ENCODE measurements at places on chromosomes 6 and 20.

- no peak for DNase-seq
Measured at GRCh38 chr6:149459761-149460160, 25.1 kb downstream of the ZC3H12D start.

DNA sequence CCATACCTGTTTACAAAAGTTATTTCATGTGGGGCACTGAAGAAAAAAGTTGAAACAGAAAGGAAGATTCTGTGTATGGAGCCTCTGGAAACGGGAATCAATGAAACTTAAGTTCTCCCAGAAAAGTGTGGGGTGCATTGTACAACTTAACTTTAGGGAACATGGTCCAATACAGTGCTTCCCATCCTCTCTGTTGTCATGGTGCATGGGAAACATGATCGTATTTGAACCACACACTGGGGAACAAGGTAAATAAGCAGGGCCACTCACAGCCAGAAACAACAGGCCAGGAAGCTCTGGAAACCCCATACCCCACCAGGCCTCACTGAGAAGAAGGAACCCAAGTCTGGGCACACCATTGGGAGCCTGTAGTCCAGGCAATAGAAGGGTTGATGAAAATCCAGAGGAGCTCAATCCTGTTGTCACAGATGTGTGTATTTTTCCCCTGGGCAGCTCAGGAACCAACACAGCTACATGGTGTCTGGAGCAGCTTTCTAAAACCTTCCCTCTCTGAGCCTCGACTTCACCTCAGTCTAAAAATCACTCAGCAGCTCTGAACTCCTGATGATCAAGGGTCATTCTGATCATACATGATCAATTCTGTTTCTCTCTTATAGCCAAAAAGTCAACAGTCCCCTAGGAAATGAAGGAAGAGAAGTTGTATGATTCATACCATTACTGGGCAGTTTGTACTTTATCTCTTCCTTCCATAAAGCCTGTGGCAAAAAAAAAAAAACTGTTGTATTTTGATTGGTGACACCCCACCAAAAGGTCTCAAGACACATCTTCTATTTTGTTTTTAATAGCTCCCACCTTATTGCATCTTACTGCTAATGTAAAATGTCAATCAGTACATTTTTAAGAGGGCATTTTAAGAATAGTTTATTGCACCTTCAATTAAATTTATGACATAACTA lies 198.5 kb upstream of the TAB2 start:
- no peak for DNase-seq

DNA sequence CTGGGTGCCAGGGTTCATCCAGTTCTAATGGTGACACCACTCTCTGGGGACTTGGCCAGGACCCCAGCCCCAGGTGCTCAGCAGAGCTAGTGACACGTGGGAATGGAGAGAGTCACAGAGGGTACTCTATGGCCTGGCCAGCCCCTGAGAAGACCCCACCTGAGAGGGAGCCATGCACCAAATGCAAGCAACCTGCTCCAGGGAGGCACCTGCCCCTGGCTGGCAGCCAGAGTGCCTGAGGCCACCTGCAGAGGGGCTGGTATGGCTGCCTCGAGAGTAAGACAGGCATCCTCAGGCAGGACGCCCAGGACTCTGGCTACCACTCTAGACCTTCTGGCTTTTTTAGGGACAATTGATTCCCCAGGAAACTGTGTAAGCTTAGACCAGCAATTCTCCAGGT lies 38.6 kb upstream of the CST7 start:
- no peak for DNase-seq

- DNase-seq = no peak
Measured at GRCh38 chr20:6866741-6867140, 99.3 kb downstream of the BMP2 start.

GRCh38 chr6:127592964-127593363 lies 16.0 kb downstream of the C6orf58 start:
- no peak for DNase-seq

GRCh38 chr6:87660226-87660911 lies 41.7 kb downstream of the AKIRIN2 start:
- peak; percentile 24 for DNase-seq

DNA sequence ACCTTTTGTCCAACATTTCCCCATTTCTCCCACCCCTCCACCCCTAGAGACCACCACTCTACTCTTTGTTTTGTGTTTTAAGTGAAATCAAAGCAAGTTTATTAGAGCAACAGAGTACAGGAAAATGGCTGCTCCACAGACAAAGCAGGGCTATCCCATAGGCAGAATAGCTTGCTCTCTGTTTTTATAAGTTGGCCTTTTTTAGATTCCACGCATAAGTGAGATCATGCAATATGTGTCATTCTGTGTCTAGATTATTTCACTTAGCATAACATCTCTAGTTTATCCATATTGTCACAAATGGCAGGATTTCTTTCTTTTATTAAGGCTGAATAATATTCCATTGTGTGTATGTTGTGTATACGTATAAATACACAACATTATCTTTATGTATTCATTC lies 30.1 kb upstream of the SMLR1 start:
- no peak for DNase-seq

GRCh38 chr6:5172041-5172653 lies 87.0 kb downstream of the PPP1R3G start:
- no peak for DNase-seq

DNA sequence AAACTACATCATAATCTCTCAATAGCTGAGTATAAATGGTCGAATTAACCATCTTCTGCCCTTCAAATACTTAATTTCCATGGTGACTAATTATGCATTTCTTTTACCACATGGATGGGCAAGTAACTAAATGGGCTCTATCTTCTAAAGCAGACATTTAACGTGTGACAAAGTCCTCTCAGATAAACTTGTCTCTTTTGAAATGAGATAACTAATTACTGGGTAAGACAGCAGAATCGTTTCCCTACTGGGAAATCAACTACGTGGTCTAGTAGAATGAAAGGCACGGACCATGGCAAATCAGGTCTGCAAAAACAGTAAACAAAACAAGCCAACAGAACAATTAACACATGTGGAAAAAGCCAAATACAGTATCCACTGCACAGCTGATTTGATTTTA lies 137.7 kb downstream of the BACH2 start:
- no peak for DNase-seq

- no peak for DNase-seq
Measured at GRCh38 chr20:63148696-63149095, 67.2 kb downstream of the YTHDF1 start.

DNA sequence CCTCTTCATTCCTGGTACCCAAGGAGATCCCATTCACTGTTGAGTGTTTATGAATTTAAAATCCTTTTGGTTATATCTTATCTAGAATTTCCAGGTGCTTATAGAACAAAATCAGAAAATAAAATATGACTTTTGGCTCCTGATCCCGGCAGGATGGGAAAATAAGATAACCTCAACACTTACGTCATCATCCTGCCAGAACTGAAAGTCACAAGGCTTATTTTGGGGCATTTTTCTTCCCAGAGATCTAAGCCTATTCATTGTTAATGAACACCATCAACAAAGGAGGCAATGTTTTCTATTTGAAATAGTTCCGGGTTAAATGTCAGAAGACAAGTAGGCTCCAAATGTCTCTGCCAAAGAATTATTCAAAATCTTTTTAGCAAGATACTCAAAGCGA lies 580.6 kb downstream of the TFAP2A start:
- DNase-seq = no peak

DNA sequence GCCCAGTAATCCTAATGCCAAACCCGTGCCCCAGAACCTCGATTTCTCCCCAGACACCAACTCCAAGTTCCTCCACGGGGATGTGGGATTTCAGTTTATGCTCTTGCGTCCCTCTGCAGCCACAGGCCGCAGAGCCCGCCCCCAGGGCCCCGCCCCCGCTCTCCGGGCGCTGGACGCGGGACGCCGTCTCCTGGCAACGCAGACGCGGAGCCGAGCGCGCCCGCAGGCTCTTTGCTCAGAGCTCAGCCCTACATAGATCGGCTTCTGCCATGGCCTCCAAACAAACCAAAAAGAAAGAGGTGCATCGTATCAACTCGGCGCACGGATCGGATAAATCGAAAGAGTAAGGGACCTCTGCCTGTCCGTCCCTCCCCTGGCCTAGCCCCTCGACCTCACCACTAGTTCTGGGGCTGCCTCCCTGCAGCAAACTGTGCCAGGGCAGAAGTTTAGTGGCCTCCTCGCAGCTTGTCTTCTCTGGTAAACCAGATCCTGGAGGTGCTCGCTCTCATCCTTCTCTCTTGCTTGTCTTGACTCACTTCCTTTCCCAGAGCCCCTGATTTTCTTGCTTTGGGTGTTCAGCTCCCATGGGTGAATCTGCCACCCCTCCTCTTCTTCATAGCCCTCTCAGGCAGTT lies at the start of gene ADGB:
TSS of gene ADGB (plus strand) at position 201 of the 634 bp plus-strand sequence. CDS start at position 270, 69 bp downstream.
- peak; percentile 31 for DNase-seq

- no peak for DNase-seq
Measured at GRCh38 chr6:93341900-93342613, 77.3 kb downstream of the EPHA7 start.

DNA sequence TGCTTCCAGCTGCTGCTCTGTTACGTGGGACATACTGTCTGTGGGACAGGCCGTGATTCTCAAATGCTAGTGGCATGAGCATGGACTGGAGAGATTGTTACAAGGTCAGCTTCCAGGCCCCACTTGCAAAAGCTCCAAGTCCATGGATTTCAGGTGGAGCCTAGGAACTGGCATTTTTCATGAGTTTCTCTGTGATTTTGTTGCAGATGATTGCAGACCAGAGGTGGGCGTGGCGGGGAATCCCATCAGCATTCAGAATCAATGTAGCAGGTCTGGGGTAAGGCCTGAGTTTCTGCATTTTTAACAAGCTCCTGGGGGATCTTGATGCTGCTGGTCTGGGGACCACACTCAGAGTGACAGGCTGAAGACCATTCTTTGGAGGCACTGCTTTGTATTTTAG lies 2.4 kb upstream of the CDH4 start:
- no peak for DNase-seq

DNA sequence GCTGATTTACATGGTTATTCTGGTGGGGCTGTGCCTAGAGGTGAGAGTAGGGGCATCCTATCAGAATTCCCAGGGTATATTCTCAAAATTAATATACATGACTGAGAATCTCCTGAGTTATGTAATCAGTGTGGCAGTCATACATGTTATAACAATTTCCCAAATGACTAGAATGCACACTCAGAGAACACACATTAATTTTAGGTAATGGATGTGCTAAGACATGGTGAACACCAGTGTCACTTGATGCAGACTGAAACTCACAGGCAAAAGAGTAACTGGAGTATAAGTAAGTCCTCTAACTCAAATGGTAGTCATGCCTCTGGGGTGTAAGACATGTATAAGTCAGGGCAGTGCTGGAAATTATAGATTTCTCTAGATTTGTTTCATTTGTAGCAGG lies 1198.4 kb upstream of the CITED2 start:
- DNase-seq = no peak

- DNase-seq = peak; percentile 31
Measured at GRCh38 chr6:149364557-149364956, 35.5 kb upstream of the SUMO4 start.

GRCh38 chr20:23513164-23513563 lies 22.2 kb downstream of the CST8 start:
- no peak for DNase-seq

DNA sequence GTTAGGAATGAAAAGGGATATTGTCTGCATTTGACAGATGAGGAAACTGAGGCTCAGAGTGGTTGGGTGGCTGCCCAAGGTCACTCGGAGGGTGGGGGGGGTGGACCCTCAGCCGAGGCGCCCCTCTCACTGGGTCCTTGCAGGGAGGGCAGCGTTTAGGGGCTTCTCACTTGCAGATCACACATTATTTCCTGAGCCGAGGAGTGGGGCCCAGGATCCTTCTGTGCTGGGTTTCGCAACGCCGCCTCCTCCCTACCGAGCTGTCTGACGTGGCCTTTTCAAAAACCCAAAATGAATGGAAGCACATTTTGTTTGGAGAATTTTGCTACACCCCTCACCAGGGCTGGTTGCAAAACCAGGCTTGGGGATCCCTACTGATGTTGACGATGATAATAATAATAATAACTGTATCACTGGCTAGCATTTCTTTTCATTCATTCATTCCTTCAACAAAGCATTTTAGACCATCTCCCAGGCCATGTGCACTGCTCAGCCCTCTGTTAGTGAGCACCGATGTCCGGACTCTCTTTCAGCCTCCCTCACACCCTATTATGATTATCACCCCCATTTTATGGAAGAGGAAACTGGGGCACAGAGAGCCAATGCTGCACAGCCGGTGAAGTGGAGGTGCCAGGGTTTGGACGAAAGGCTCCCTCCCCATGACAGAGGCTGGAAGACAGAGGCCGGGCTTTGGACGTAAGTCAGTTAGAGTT lies 5.2 kb downstream of the DLGAP4 start:
- DNase-seq = no peak

DNA sequence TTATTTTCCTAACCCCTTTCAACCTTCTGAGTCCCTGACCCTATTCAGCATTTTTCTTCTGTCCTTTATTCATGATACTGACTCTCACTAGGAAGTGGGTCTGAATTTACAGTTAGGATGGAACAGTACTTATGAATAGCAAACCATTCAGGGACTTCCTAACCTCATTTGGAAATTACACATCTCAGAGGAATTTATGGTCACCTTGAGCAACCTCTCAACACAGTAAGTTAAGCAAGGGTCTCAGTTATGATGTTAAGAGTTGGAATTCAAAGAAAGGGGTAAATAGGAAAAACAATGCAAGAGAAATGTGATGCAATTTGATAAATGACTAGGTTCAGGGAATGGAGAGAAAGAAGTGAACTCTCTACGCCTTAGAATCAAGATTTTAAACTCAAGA lies 97.3 kb downstream of the GPR6 start:
- DNase-seq = peak; percentile 29

- peak; percentile 41 for DNase-seq
Measured at GRCh38 chr6:140566781-140567277, 1192.4 kb upstream of the CITED2 start.

DNA sequence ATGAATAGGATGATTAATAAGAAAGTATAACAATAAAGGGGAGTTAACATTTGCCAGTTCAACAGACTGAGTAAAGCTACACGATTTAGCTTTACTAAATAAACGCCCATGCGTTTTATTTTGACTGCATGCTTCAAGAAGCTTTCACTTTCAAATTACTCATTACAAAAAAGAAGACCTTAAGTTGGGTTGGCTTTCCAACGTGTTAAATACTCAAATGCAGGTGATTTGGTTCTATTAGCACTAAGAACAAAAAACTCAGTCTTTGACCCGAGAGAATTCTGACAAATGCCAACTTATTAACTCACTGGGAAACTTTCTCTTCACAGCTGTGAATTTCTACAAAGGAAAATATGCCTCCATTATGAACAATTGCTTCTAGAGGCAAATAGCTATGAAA lies 24.8 kb downstream of the RNF146 start:
- no peak for DNase-seq

DNA sequence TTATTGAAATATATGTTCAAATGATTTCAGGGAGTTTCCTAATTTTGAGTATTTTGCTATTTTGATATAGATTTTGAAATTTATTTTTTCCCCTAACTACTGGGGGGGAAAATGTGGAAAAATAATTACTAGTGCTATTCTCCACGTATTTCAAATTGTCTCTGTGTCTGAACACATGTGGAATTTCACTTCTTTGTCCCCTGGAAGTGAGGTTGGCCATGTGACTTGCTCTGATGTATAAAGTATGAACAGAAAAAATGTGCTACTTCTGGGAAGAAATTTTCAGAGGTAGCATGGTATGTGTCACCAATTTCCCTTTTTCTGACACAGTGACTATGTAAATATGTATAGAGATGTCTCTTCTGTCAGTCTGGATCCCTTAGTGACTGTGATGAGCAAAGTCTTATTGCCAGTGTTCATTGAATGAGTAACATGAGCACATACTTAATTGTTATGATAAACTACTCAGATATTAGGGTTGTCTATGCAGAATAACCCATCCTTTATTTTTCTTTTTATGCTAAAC lies 215.4 kb upstream of the CCN2 start:
- DNase-seq = no peak

GRCh38 chr6:36924131-36924530 lies 30.4 kb upstream of the PI16 start:
- DNase-seq = no peak

GRCh38 chr6:24991810-24992467 lies 56.2 kb upstream of the RIPOR2 start:
- peak; percentile 30 for DNase-seq

Measured in NCI-H226 (cell line).